PC-3 (cell line): ENCODE measurements at places on chromosomes 7 and 10. TPM values are rescaled to one million over a fixed set of nuclear protein-coding genes. Genes with fewer than 3 reads are reported as not detected.

Gene PNLIPRP2
- total RNA-seq: not detected in 2 replicates

Gene PNLIPRP1
- total RNA-seq: not detected in 2 replicates

Gene PCGF6
- total RNA-seq: 8.8 and 11.6 TPM in 2 replicates

Gene BUD31
- total RNA-seq: 120 and 144 TPM in 2 replicates

Gene MRLN
- total RNA-seq: not detected in 2 replicates

Gene ADRB1
- 0.15 and 0.29 TPM in 2 replicates for total RNA-seq

Gene FAM3C
- total RNA-seq: 37.7 and 37.9 TPM in 2 replicates
